ENCODE measurements at places on chromosomes 3 and 15.

DNA sequence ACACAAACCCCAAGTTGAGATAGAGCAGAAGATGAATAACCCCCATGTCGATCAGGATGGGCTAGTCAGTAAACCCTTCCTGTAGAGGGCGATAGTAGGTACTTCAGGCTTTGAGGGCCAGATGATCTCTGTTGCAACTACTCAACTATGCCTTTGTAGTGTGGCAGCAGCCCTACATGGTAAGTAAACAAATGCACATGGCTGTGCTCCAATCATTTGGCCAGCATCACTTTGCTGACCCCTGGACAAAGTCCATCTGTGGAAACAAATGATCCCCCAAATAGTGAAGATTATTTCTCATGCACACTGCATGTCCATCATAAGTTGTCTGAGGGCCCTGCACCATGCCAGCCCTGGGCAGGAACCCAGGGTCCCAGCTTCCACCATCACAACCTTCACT lies 402.2 kb upstream of the PROK2 start:
- no peak for DNase-seq

DNA sequence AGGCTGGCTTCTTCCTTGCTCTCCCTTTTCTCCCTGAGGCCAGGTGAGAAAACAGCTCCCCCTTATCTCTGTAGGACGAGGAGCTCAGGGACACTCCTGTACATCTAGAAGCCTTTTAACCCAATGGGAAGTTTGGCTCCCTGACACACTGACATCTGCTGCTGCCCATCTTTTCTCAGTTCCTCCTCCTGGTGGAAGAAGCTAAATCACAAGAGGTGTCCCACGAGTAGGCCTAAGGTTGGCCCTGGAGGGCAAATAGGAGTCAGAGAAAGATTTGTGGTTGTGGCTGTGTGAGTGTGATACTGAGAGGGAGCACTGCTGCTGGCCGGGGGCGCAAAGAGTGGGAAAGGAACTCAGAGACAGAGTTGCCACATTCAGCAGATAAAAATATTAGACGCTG lies 49.5 kb downstream of the ARHGAP31 start:
- DNase-seq, result no peak

- DNase-seq, result no peak
Measured at GRCh38 chr15:65963911-65964482, 94.7 kb downstream of the RAB11A start.

GRCh38 chr3:11240496-11240895 lies 31.7 kb upstream of the ATG7 start:
- DNase-seq, result no peak

- no peak for DNase-seq
Measured at GRCh38 chr3:175179055-175179454, 319.9 kb downstream of the NAALADL2 start.

GRCh38 chr15:56693761-56694160 lies 39.5 kb downstream of the ZNF280D start:
- DNase-seq, result no peak

DNA sequence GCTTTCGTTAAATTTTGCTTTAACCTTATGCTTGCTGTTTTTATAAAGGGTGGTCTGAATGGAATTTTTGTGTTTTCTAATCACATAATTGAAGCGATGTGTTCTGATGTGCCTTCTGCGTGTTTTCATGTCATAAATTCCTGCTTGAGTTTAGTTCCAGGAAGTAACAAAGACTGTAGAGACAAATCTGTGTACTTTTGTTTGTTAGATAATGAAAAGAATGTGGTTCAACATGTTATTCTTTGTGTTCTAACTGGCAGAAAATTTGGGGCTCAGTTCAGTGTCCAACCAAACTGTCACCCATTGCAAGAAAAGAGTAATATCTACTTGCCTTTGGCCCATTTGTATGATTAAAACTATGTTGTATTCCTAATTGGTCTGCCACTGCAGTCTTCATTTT lies 324.0 kb downstream of the DIPK2A start:
- DNase-seq, result no peak

GRCh38 chr15:62612771-62613170 lies 429.8 kb upstream of the TPM1 start:
- DNase-seq, result no peak

DNA sequence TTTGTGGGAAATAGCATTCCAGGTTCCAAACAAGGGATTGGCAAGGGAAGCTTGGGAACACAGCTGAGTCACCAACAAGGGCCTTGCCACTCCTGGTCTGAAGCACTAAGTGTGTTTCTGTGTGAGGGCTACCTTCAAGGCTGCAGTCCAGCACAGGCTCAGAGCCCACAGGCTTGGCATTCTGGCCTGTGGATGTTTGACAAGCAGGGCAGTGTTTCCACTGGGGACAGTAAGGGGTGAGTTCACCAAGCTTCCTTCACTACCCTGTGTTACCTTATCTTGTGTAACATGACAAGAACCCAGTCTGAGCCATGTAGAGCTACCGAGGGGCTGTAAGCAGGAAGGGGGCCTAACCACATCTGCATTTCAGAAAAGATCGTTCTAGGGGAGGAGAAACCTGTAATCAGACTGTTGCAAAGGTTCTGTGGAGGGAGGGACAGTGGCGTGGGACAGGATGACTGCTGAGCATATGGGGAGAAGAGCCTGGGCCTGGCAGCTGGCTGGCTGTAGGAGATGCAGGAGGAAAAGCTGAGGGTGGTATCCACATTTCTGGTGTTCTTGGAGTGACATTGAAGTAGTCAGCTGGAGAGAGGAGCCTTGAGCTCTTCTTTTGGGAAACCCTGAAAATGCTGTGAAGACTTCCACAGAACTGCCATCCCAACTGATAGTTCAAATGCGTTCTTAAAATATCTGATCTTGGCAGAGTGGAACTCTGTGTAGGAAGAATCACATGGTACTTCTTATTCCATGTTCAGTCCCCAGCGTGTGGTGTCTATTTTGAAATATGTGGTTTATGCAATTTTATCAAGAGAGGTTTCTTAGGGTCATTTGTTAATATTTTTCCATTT lies 61.3 kb downstream of the CTDSPL start:
- no peak for DNase-seq

DNA sequence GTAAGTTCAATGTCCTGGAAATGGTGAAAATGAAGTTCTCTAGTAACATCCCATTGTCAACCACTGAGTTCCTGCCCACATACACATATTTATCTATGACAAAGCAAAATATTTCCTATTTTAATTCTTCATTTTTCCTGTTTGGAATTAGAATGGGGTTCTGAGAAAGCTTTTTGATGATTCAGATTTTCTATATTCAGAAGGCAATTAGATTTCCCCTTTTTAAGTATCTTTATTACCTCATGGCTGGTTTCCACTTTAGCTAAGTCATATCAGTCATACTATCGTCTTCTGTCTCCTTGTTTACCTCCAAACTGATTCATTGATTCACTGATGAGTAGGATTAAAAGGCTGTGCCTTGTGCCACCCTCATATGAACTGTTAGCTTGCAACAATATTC lies 17.9 kb downstream of the ETFA start:
- no peak for DNase-seq
